ENCODE measurements at places on chromosomes 11 and 22. TPM values are rescaled to one million over a fixed set of nuclear protein-coding genes. Genes with fewer than 3 reads are reported as not detected.

The TMEM86A gene
- total RNA-seq = 4.9 TPM

The OR2AG1 gene
- not detected for total RNA-seq

The RFPL1 gene
- under 0.01 TPM for total RNA-seq

The OR10D3 gene
- not detected for total RNA-seq

DNA sequence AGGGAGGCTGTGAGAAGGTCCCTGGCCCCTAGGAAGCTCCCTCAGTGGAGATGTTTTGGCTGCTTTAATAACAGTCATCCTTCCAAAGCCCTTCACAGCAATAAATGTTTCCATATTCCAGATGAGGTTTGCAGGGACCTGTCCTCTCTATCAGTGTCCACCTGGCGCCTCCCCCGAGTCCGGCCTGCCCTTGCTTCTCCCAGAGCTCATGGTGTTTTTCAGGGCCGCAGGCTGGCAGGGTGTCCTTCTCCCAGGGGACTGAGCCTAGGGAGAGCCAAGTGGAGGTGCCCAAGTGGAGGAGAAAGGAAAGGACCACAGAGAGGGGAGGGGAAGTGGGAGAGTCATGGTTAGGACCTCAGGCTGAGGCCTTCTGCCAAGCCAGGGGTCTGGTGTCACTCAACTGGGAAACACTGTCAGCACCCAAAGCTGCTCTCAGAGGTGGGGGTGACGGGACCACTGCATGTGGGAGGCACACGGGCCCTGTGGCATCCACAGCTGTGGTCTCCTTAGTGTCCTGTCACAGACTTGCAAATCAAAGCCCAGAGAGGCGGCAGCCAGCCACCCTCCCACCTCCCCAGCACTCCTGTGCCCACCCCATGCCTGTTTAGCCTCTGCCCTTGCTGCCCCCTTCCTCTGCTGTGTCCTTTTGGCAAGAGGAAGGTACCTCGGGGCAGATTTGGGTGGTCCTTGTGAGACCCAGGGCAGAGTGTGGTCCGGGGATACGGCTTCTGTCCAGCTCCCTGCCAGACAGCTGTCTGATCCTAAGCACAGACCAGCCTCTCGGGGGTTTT lies 6.4 kb downstream of the DERL3 start:
- no peak for DNase-seq

GRCh38 chr11:68298659-68299516 lies 13.5 kb upstream of the LRP5 start:
- DNase-seq = no peak

GRCh38 chr11:44120169-44120568 lies 24.7 kb downstream of the EXT2 start:
- DNase-seq = no peak

- DNase-seq = no peak
These were observed 30.3 kb downstream of the CNTF start for GRCh38 chr11:58652726-58653280.

- DNase-seq = no peak
These were observed 543.2 kb upstream of the API5 start for GRCh38 chr11:42768576-42768975.

GRCh38 chr11:103947546-103947919 lies 88.9 kb upstream of the DDI1 start:
- no peak for DNase-seq

DNA sequence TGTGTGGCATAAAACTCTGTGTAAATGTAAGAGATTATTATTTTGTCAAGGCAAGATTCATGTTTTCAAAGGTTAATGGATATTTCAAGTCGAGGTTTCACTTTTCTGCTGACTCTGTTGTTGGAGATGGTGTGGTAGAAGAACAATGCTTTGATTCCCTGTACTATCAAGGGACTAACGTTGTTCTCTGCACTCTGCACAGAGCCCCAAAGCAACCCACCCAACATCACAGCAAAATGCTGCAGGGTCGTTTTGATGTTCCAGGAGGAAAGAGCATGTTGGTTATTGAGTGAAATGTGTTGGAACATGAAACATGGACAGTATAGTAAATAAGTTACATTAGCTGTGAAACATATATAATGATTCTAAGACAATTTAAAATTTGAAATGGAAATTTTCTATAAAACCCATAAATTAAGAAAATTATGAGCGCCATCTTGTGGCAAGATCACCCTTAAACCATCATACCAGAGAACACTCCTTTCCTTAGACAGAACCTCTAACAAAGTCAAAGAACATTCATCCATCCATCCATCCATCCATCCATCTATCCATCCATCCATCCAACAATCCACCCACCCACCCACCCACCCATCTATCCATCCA lies 164.4 kb upstream of the ZBED5 start:
- no peak for DNase-seq

GRCh38 chr11:71095294-71095850 lies 157.0 kb downstream of the SHANK2 start:
- DNase-seq = no peak

- DNase-seq = no peak
These were observed 52.6 kb upstream of the ELF5 start for GRCh38 chr11:34566208-34566551.

- no peak for DNase-seq
These were observed 15.1 kb downstream of the CRELD2 start for GRCh38 chr22:49933236-49934159.

DNA sequence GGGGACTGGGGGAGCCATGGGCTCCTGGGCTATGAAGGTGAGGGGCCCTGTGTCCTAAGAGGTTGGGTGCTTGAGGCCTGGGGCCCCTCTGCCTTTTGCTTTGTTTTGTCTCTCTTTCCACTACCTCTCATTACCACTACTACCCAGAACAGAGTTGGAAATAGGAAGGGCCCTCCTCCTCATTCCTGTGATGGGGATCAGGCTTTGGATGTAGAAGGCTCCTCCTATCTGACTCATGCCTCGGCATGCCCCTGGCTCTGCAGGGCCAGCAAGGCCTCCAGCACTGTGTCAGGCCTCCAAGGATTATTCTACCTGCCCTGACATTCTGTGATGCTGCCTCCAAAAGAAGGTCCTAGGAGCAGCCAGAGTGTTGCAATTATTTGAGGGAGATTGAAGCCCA lies 766 bp downstream of the IZUMO1R start:
- no peak for DNase-seq

- DNase-seq = no peak
These were observed 82.2 kb upstream of the GNAZ start for GRCh38 chr22:22988150-22988549.

GRCh38 chr22:37740455-37741311 lies 43.8 kb downstream of the TRIOBP start:
- DNase-seq = no peak

DNA sequence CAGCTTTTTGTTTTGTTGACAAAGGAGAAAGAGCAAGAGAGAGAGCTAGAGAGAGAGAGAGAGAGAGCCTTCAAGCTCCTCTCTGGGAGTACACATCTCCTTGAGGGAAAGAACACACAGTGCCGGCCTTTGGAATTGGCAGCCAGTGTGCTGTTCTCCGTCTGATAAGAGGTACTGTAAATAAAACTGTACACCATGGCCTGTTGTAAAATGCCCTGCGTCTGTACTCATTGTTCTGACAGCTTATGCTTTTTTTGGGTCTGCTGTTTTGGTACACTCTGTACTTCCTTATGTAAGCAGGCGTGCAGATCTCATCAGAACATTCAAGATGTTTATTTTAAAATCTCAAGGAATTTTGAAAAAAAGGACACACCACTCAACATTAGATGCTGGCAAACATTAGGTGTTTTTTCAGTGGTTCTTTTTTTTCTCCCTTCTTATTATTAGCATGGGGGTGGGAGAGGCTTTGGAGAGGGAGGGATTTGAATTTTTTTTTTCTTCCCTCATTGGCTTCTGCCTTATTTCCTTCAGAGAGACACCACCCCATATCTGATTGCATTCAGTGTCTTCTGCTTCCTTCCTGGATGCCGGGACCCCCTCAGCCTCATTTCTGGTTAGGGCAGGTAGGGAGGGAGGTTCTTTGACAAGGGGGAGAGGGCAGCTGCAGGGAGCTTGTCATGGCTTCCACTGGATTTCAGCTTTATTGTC lies 116.8 kb upstream of the NNMT start:
- DNase-seq = peak; percentile 59

DNA sequence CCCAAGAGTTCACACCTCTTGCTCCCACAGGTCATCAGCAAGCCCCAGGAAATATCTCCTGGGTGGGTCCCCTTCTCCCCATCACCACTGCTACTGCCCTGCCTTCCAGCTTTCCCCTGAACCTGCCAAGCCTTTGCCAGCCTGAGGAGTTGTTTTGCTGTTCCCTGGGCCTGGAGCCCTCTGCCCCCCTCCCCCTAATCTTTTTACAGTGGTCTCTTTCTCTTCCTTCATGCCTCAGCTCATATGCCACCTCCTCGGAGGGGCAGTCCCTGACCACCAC lies 18.9 kb downstream of the MYO7A start:
- DNase-seq = no peak

DNA sequence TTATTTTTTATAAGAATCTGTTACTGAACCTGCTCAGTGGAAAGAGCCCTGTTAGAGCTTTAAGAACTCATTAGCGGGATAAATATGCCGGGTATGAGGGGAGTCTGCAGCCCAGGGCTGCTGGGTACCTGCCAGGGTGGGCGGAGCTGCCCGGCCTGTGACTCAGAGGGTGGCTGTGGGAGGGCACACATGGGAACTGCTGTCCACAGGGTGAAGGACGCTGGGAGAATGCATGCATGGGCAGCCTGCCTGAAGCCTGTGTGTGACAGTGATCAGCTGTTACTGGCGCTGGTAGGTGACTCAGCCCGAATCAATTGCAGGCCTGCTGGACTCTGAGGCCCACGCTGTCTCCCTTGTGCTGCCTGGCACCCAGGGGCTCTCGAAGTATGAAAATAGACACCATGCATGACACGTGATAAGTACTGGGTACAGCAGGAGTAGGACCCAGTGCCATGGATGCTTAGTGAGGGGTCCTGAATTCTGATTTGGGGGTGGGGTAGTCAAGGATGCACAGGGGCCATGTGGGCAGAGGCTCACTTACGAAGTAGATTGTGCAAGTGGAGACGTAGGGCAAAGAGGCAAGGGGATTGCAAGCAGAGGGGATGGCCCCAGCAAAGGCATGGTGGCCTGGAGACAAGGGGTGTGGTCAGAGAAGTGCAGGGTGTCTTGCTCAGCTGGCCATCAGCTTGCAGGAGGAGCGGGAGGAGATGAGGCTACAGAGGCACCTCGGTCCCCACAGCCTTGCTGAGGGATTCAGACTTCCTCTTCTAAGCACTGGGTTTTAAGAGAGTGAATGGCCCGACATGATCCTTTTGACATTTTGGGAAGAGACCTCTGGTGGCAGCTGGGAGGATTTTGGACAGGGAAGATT lies 36.5 kb downstream of the GRIK4 start:
- DNase-seq = peak; percentile 52

GRCh38 chr22:50112151-50113118 lies 22.6 kb downstream of the MOV10L1 start:
- DNase-seq = no peak

GRCh38 chr11:85843929-85844328 lies 11.3 kb upstream of the CCDC83 start:
- DNase-seq = no peak

GRCh38 chr11:65981101-65981740 lies 19.7 kb downstream of the SART1 start:
- DNase-seq = no peak

DNA sequence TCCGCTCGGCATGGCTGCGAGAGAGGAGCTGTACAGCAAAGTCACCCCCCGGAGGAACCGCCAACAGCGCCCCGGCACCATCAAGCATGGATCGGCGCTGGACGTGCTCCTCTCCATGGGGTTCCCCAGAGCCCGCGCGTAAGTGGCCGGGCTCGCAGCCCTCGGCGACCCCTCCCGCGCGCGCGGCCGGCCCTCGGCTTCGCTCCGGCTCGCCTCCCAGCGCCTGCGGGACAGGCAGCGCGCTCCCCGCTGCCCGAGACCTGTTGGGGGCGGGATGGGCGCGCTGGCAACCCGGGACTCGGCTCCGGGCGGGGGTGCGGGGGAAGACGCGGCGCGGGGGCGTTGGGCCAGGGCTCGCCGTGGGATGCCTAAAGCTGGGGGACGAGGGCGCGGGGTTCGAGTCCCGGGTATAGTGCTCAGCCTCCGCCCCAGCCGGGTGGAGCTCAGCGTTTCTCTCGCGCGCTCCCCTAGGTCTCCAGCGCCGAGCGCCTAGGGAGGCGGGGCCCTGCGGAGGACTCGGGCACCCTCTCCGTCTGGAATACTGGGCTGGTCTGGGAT lies 630 bp downstream of the UBASH3B start:
- peak; percentile 54 for DNase-seq

- no peak for DNase-seq
These were observed at the start of gene LARGE2 for GRCh38 chr11:45922425-45923082. Gene LARGE2 (plus strand): TSS chr11:45922656. CDS start chr11:45922883, 227 bp downstream.

- DNase-seq = no peak
These were observed 49.3 kb downstream of the SCUBE1 start for GRCh38 chr22:43293655-43294392.

- no peak for DNase-seq
These were observed 440.5 kb downstream of the MIAT start for GRCh38 chr22:27097933-27098332.

- no peak for DNase-seq
These were observed 27.8 kb downstream of the CEP295 start for GRCh38 chr11:93689240-93689639.

GRCh38 chr11:34417202-34417601 lies 21.5 kb upstream of the CAT start:
- no peak for DNase-seq

- DNase-seq = no peak
These were observed 241.2 kb upstream of the SYN3 start for GRCh38 chr22:33299245-33299956.

GRCh38 chr11:128483211-128483788 lies 104.1 kb downstream of the ETS1 start:
- no peak for DNase-seq

- no peak for DNase-seq
These were observed 5.9 kb upstream of the GLB1L3 start for GRCh38 chr11:134270250-134270714.

DNA sequence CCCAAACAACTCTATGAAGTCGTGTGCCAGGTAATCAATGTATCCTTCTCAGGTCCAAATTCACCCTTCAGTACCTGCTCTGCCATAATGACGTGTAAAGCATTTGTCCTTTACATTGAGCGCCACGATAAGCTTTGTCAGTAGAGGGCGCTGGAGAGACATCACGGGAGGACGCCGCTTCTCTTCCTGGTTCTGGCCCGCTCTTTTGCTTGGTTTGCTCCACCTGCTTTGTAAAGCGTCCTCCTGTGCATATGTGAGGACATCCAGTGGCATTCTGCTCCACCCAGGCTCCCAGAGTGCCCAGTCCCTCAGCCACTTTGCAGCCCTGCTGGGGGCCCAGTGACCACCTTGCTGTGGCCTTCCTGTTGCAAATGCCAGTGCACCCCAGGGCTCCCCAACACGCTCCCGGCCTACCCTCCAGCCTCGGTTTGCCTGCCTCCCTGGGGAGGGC lies 61.1 kb downstream of the WT1 start:
- DNase-seq = no peak

GRCh38 chr11:126927623-126928022 lies 72.9 kb downstream of the KIRREL3 start:
- no peak for DNase-seq
